ENCODE measurements at places on chromosomes 4 and X.

- peak; percentile 4 for DNase-seq
Measured at GRCh38 chr4:113869743-113870375, 108.3 kb upstream of the CAMK2D start.

DNA sequence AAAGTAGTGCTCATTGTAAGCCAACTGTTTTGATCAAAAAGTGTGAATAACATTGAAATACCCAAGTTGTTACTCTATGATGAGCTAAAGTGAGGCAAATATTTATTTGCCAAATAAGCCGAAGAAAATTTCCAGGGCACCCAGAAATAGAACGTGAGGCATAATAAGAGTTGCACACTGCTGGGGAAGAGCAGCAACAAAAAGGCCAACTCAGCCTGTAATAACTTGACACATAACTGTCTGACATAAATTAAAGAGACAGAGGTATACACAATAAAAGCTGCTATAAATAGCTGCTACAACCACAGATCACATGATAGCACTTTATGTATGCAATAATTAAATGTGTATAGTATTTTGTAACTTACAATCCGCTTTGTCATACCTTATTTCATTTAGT, 2.0 kb upstream of the ABCB7 start:
- DNase-seq: no peak

DNA sequence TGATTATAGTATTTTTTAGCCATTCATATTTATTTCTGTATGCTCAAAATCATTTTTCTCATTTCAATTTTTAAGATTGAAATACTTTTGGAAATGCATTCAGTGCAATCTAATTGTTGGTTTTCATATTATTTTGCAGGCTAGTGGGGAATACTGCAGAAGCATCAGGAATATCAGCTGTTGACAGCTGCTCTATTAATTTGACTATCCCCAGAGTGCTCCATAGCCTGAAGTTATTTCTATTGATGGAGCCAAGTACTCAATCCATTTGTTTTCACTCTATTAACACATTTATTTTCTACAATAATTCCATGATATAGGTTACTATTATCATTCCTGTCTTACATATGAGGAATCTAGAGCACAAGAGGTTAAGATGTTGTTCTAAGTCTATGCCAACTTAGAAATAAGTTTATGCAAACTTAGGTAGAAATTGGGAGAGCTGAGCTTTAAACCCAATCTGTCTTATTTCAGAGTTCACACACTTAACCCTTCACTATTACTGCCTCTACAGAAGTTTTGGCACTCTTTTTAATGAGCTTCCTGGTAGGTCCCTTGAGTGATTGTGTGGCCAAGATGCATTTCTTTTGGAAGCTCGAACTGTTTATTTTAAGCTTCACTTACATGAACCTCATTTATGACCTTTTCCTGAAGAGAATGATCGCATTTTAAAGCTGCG, 65.6 kb upstream of the PCDH18 start:
- DNase-seq: no peak

DNA sequence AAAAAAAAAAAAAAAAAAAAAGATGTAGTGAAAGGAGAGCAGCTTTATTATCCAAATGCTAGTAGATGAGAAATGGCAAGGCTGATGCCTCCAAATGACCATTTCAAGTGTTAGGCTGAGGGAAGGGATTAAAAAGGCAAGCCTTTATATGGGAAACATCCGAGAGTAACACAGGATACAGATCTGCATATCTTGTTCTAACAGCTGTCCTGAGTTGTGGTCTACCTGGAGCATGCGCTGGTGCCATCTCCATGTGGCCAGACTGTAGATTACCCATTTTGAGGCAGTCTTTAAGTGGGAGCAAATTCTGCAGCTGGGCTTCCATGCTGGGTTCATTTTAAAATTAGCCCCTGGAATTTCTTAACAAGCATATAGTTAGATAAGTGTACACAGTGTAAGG, 26.0 kb upstream of the ELF2 start:
- no peak for DNase-seq

DNA sequence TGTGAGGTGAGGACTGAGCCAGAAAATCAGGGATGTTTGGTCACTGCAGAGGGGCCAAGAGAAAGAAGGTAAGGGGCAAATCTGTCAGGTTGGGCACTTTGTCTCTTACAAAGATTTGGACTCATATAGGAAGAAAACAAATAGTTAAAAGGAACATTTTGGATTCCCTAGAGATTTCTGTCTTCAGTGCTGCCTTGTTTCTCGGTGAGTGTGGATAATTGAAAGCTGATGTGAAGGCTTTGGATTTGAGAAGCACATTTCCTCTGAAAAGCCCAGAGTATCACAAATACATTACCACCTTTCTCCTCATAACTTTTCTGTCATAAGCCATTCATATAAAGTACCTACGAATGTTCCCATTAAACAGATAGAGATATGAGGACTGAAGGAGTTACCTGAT, 107.5 kb downstream of the ATG4A start:
- DNase-seq: no peak

DNA sequence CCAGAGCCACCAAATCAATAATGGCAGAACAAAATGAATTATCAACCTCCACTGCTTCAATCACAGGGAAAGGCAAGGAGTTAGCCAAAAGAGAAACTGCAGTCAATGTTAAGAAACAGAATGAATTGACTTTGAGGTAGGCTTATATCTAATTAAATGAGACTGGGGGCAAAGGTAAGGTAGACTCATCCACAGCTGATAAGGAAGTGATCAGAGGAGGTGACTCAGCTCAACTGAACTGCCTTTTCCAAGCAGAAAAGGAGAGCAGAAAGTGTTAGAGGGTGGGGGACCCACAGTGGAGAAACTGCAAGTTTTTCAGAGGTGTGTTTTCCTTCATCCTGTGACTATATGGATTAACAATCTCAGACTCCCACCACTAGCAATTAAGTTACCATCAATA, 345.8 kb upstream of the PPARGC1A start:
- no peak for DNase-seq

DNA sequence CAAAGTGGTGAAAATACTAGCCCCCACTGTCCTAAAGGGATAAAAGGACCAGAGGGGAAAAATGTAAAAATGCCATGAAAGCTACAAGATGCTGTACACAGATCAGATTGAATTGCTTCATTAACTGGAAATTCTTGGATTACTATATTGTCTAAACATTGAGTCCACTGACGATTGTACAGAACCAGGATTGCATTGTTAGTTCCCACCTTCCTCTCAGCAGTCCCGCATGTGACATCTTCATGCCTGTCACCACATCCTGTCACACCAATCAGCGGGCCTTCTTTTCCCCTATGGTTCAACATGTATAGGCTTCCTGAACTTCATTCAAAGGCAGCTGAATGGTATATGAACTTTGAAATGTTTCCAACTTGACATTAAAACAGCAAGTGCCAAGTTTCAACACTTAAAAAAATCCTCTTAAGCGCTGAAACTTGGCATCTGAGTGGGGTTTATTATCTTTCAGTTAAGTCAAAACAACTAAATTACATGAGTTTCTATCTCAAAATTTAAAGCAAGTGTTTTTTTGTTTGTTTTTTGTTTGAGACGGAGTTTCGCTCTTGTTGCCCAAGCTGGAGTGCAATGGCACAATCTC, 24.6 kb downstream of the ZRSR2 start:
- DNase-seq: no peak

DNA sequence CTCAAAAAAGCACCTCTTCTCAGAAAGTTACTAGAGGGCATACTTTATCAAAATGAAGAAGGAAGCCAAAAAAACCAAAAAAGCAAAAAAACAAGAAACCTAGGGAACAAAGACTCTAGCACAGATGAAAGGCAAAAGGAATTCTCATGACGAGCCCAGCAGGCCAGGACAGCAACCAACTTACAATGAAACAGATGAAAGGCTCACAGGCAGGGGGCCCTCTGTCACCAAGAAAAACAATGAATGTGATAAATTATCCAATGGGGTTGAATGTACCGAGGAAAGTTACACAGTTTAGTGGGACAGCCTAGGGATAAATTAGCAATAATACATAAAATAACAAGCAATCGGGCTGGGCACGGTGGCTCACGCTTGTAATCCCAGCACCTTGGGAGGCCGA, 79.0 kb downstream of the GPR82 start:
- DNase-seq: no peak

DNA sequence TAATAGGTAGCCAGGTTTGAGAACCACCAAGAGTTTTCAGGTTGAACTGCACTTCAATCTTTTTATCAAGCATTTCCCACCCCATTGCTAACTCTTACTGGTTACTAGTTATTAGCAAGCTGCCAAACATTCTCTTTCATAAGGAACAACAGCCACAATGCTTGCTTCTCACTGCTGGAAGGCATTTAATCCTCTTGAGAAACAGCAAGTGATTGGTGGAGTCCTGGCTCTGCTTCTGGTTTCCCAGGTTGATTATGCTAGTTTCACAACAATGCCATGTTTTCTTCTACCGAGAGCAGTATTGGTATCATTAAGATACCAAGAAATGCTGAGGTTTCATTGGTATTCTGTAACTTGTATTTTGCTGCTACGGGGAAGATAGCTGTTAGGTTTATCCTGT, 32.2 kb upstream of the TXLNG start:
- DNase-seq: no peak

GRCh38 chr4:24243641-24244040, 340.7 kb downstream of the DHX15 start:
- DNase-seq: no peak

DNA sequence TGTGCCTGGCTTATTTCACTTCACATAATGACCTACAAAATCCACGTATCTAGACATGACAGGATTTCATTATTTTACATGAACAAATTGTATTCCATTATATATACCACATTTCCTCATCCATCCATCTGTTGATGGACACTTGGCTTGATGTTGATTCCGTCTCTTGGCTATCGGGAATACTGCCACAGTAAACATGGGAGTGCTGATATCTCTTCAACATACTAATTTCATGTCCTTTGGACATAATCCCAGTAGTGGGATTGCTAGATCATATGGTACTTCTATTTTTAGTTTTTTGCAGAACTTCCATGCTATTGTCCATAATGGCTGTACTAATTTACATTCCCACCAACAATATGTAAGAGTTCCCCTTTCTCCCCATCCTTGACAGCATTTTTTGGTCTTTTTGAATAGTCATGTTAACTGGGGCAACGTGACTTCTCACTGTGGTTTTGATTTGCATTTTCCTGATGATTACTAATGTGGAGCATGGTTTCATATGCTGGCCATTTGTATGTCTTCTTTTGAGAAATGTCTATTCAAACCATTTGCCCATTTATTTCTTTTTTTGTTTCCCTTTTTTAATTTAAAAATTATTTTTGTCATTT, 68.9 kb downstream of the HTRA3 start:
- DNase-seq: no peak

DNA sequence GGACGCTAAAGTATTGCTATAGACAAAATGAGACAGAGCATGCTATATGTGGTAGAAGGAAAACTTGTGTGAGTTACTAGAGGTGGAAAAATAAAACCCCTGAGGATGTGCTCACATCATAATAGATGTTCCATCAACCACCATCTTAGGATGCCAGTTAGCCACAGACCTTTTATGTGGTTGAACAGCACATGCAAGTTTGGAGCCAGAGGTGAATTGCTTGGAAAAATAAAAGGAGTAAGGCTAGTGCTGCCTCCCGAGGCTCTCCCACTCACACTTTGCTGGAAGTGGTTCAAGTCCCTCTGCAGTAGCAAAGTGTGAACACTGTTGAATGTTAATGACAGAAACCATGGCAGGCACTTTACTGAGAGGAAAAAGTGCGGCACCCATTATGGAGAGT, 39.4 kb upstream of the PPARGC1A start:
- no peak for DNase-seq

DNA sequence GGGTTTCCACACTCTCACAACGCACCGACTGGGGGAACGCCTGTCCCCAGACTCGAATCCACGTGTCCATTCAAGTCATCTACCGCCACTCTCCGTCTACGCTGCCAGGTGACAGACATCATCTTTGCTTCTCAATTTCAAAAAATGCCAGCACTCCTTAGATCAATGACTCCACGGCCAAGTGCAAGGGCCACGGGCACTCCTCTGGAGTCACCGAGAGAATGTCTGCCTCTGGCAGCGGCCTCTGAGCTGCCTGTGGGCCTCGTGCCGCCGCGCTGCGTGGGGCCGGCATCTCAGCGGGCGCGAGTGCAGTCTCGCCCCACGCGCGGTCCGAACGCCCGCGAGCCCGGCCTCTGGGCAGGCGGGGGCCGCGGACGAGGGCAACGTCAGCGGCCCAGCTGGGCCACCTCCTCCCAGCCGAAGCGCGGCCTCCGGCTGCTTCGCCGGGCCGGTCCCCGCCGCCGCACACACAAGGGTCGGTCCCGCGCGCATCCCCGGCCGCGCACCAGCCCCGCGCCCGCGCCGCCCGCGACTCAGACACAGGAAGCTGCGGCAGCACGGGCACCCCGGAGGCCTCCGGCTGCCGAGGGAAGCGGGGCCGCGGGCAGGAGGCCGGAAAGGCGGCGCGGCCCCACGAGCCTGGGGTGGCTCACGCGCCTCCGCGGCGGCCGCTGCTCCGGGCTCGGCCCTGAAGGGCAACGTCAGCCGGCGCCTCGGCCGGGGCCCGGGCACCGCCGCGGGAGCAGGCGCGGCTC, 450 bp downstream of the ACSL1 start:
- no peak for DNase-seq

GRCh38 chr4:96112631-96113030, 272.7 kb downstream of the PDHA2 start:
- DNase-seq: no peak

- no peak for DNase-seq
Measured at GRCh38 chr4:152374606-152375285, 161.1 kb downstream of the FBXW7 start.

DNA sequence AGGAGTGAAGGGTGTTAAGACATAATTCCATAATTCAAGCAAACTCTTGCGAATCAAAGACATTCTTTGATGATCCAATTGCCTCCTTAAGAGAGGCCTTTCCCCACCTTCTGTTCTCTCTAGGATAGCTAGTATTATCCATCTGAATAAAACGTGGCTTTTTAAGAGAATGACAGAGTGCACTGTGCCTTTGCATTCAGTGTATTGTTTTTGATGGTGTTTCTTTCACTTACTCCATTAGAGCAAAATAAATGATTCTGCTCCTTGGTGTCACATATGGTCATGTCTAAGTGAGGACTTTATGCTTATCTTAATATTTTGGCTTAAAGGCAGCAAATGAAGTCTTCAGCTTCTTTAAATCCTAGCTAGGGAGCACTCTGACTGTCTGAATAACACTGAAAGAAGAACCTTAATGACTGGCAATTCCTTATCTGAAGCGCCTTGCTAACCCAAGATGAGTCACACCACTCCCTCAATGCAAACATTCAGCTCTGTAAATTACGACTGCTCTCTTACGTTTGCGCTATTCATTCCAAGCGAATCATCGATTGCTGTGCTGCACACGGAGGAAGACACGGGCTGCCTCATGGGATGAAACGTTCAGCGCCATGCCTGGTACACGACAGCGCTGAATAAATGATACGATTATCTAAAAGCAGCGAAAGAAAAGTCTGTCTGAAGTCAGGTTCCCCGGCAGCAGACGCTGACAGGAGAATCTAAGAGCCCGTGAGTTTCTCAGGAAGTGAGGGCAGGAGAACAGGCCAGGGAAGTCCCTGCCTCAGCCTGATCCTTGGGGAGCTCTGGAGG, 35.1 kb upstream of the GEMIN8 start:
- DNase-seq: no peak

- no peak for DNase-seq
Measured at GRCh38 chrX:23008431-23009099, 8.8 kb downstream of the DDX53 start.
